Glutamatergic neuron (in vitro differentiated cells): ENCODE measurements at places on chromosomes 1 and 21. TPM values are rescaled to one million over a fixed set of nuclear protein-coding genes. Genes with fewer than 3 reads are reported as not detected.
A peak's percentile ranks its signal among the peaks of the same experiment; 100 is the strongest.

- H3K27me3 ChIP-seq = peaks cover 12% of the 10 kb centered on the region
- H3K4me1 ChIP-seq = peaks cover 4% of the 10 kb centered on the region
- DNase-seq = no peak
- peaks cover 13% of the 10 kb centered on the region for H3K36me3 ChIP-seq
Measured at GRCh38 chr1:227723474-227723873, 11.6 kb downstream of the JMJD4 start.

GRCh38 chr1:143691400-143691891, 280.3 kb downstream of the FAM72C start:
- no peaks in the 10 kb centered on the region for H3K36me3 ChIP-seq
- peaks cover 6% of the 10 kb centered on the region for H3K27me3 ChIP-seq
- H3K4me3 ChIP-seq = no peak overlapping the region
- no peak for DNase-seq
- H3K27ac ChIP-seq = no peak overlapping the region

GRCh38 chr1:53001128-53001527, 60.9 kb upstream of the PODN start:
- H3K4me3 ChIP-seq = no peak overlapping the region
- H3K27ac ChIP-seq = no peak overlapping the region
- no peaks in the 10 kb centered on the region for H3K27me3 ChIP-seq

GRCh38 chr1:206572835-206573234, 39.4 kb downstream of the EIF2D start:
- peaks cover 2% of the 10 kb centered on the region for H3K4me1 ChIP-seq
- H3K27ac ChIP-seq = no peak overlapping the region
- DNase-seq = no peak
- no peak overlapping the region for H3K4me3 ChIP-seq

DNA sequence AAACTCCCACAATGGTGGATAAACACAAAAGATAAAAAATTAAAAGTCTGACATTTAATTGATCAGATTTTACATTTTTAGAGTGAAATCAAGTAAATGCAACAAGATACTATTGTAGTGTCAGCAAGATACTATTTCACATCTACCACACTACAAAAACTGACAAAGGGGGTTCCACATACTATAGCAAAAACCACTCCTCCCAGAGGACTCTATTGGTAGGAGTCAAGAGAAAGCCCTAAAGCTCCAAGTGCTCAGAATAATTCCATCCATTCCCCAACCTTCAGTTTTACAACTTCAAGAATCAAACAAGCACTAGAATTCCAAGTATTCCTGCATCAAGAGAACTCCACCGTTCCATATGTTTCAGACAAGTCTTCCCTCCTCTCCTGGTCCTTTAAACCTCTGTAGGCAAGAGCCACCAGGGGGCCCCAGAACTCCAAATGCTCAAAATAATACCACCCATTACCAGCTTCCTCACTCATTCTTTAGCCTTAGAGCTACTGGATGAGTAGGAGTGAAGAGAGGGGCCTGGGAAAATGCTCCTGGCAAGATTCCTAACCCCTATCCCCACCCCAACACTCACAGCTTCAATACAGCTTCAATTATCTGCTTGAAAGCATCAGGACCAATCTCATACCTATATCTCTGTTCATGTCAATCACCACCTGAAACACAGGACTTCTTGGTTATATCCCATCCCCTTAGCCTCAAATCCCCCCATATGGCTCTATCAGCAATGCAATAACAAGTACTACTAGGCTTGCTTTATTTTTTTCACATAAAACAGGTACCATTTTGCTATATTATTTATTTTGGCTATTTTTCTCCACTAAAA, 9.9 kb downstream of the TOR1AIP2 start:
- peak; percentile 56 for DNase-seq
- H3K27me3 ChIP-seq = no peaks in the 10 kb centered on the region
- H3K4me1 ChIP-seq = peaks cover 10% of the 10 kb centered on the region
- peak overlapping the region; percentile 11 for H3K27ac ChIP-seq
- no peak overlapping the region for H3K4me3 ChIP-seq
- H3K36me3 ChIP-seq = no peaks in the 10 kb centered on the region

DNA sequence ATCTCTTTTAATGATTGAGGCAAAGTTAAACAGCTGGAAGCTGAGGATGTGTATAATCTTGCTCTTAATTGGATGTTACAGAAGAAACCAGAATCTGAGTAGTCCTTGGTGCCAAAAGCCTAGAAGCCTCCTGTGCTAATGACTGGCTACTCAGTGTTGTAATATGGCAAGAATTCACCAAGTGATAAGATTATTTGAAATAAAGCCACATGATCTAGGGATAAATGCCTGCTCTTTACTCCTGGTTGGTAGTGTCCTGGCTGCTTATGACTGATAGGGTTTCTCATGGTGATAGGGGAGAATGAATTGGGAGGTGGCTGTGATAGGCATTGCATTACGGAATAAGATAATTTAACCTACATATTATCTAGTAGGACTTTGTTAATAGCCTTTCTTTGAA, 13.6 kb upstream of the MAB21L3 start:
- no peak for DNase-seq
- peaks cover 2% of the 10 kb centered on the region for H3K4me1 ChIP-seq
- H3K27me3 ChIP-seq = no peaks in the 10 kb centered on the region
- H3K4me3 ChIP-seq = no peak overlapping the region
- peaks cover 8% of the 10 kb centered on the region for H3K36me3 ChIP-seq
- no peak overlapping the region for H3K27ac ChIP-seq

DNA sequence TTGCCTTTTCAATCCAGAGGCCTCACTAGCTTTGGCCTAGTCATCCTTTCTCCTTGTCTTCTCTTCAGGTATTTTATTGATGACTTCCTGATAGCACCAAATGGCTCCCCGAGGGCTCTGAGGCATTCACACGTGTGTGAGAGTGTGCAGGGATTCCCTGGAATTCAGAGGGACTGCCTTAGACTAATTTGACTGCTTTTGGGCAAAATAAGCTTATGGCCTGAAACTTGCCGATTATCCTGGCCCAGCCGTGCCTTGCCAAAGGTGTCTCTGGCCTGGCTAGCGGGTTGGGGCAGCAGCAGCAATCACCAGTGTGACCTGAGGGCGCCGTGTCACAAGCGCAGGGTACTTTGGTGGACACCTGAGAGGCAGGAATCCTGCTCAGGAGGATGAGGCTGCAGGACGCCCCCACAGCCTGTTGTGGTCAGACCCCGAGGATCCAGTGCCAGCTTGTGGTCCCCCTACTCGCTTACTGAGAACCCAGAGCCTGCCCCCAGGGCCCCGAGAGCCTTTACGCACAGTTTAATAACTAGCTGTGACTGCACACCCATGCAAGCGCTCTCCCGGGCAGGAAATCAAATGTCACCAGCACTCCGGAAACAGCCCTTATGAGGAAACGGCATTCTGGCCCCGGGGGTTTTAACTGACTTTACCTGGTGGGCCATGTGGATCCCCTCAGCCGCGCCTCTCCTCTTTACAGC, 62.8 kb upstream of the PDE9A start:
- DNase-seq = no peak
- peaks cover 2% of the 10 kb centered on the region for H3K27me3 ChIP-seq
- H3K27ac ChIP-seq = no peak overlapping the region
- H3K4me1 ChIP-seq = peaks cover 2% of the 10 kb centered on the region
- H3K4me3 ChIP-seq = no peak overlapping the region

DNA sequence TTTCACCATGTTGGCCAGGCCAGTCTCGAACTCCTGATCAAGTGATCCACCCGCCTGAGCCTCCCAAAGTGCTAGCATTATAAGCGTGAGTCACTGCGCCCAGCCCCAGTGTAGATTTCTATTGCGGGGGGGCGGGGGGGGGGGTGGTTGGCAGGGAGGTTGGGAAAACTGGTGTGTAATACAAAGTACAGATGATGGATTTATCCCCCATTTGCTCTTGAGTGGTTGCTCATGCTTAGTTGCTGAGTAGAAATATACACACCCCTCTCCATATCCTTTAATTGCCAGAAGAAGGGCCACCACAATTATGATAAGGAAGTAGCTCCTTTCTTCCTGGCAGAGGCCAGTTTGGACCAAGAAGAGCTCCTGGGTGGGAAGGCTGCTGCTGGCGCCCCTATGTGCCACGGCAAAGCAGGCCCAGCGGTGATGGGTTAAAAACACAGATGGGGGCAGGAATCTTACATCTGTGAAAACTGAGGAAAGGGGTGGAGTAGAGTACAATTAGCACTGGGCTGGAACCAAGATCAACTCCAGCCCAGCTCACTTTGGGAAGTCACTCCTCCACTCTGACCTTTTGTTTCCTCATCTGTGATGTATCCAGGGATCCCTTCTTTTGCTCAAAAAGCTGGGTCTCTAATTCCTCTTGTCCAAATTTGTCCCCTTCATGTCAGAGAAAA, 55.2 kb downstream of the MRPL37 start:
- H3K27me3 ChIP-seq = peaks cover 52% of the 10 kb centered on the region
- peak overlapping the region; percentile 92 for H3K27ac ChIP-seq
- peaks cover 69% of the 10 kb centered on the region for H3K4me1 ChIP-seq
- H3K36me3 ChIP-seq = peaks cover 5% of the 10 kb centered on the region

- no peaks in the 10 kb centered on the region for H3K36me3 ChIP-seq
- H3K27ac ChIP-seq = no peak overlapping the region
- peaks cover 27% of the 10 kb centered on the region for H3K27me3 ChIP-seq
- H3K4me3 ChIP-seq = peak overlapping the region; percentile 0
- H3K4me1 ChIP-seq = peaks cover 34% of the 10 kb centered on the region
Measured at GRCh38 chr1:16924216-16924918, 2.6 kb downstream of the CROCC start.

DNA sequence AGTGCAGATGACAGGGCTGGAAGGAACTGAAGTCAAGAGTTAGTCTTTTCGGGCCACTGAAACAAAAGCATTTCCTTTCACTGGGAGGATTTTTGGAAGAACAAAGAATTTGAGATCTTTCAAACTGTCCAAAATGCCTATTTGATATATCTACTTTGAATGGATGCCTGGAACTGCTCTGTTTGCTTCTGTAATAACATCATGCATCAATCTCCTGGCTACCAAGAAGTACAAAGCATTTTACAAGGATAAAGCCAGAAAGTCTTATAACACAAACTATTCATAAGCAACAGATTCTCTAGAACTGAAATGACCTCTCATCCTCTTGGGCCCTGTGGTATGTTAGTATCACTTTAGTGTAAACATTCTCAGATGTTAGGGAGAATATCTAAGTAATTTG, 18.2 kb upstream of the RHOU start:
- H3K27ac ChIP-seq = no peak overlapping the region
- DNase-seq = no peak
- H3K27me3 ChIP-seq = no peaks in the 10 kb centered on the region

- H3K4me3 ChIP-seq = no peak overlapping the region
- no peaks in the 10 kb centered on the region for H3K36me3 ChIP-seq
- DNase-seq = no peak
- peaks cover 27% of the 10 kb centered on the region for H3K4me1 ChIP-seq
Measured at GRCh38 chr1:16392740-16393569, 25.9 kb downstream of the SZRD1 start.

GRCh38 chr1:193348091-193348768, 161.8 kb upstream of the B3GALT2 start:
- peaks cover 2% of the 10 kb centered on the region for H3K27me3 ChIP-seq
- DNase-seq = no peak
- H3K36me3 ChIP-seq = no peaks in the 10 kb centered on the region
- H3K4me3 ChIP-seq = no peak overlapping the region
- H3K27ac ChIP-seq = no peak overlapping the region
- H3K4me1 ChIP-seq = peaks cover 15% of the 10 kb centered on the region

DNA sequence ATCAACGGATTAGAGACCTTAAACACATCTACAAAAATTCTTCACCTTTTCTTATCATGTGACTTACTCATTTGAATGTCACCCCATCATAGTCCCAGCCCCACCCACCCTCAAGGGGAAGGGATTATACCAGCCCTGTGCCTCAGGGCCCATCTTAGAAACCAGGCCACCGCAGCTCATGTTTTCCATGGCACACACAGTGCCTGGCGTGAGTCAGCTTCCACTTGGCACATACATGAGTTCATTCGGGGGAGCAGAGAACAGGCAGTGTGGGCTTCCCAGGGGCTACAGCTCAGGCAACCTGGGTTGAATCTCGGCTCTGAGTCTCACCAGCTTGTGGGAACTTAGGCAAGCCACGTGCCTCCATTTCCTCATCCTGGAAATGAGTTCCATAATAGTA, 310.6 kb downstream of the NPHP4 start:
- H3K4me3 ChIP-seq = no peak overlapping the region
- no peaks in the 10 kb centered on the region for H3K4me1 ChIP-seq
- H3K27me3 ChIP-seq = peaks cover 1% of the 10 kb centered on the region
- no peaks in the 10 kb centered on the region for H3K36me3 ChIP-seq
- DNase-seq = no peak

DNA sequence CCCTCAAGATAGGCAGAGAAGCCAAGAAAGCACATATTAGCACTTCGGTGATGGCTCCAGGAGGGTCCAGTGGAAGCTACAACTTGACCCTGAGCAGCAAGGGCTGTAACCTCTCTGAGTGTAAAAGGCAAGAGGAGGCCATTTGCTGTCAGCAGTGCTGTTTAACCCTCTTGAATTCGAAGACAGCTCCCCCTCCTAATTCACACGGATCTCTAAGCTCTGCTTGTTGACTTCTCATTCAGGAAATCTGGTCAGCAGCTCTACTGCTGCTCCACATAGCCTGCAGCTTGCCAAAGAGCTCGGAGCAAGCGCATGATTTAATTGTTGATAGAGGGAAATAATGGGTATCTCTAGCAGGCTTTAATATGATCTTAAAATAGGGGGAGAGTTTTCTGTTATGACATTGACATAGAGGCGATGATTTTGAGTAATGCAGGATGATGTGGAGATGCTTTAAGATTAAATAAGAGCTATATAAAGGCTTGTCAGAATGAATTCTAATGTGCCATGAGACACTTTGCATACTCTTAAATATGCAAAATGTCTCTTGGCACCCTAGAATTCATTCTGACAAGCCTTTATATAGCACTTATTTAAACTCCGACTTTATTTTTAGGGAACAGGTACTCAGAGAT, 79.4 kb upstream of the USH2A start:
- no peaks in the 10 kb centered on the region for H3K27me3 ChIP-seq
- no peak for DNase-seq
- H3K4me1 ChIP-seq = no peaks in the 10 kb centered on the region
- H3K4me3 ChIP-seq = no peak overlapping the region

- peak; percentile 99 for DNase-seq
- H3K27me3 ChIP-seq = peaks cover 3% of the 10 kb centered on the region
- H3K27ac ChIP-seq = peak within 1 kb of the TSS; percentile 82
- H3K36me3 ChIP-seq = no peaks in the 10 kb centered on the region
- peak within 1 kb of the TSS; percentile 98 for H3K4me3 ChIP-seq
Measured at GRCh38 chr1:37692078-37692833, at the start of gene CDCA8. TSS of gene CDCA8 (plus strand) at chr1:37692516. CDS start at chr1:37692691, 175 bp downstream.

GRCh38 chr1:115492880-115493279, 148.9 kb upstream of the VANGL1 start:
- H3K27me3 ChIP-seq = no peaks in the 10 kb centered on the region
- no peaks in the 10 kb centered on the region for H3K36me3 ChIP-seq
- no peak overlapping the region for H3K27ac ChIP-seq
- no peak for DNase-seq

Gene SIK1
- 14.2 TPM for total RNA-seq

Gene KCNJ15
- total RNA-seq = not detected

Gene LRRC7
- 19.1 TPM for total RNA-seq

Gene FALEC
- not detected for total RNA-seq

Gene GPR37L1
- total RNA-seq = not detected

Gene DPH5
- 40.5 TPM for total RNA-seq

Gene NTNG1
- total RNA-seq = 3.2 TPM

Gene SELENBP1
- total RNA-seq = 2.9 TPM

Gene SUMO3
- 63.5 TPM for total RNA-seq

Gene SLC16A1
- total RNA-seq = 39.5 TPM
